Right cardiac atrium (tissue), 5 donors: ENCODE measurements at places on chromosomes 12 and 14. TPM values are rescaled to one million over a fixed set of nuclear protein-coding genes. Genes with fewer than 3 reads are reported as not detected.

Gene TMEM233
- polyA plus RNA-seq: 0.52 TPM

Gene DPPA3
- polyA plus RNA-seq: not detected

Gene ZC2HC1C
- 8.4 TPM for polyA plus RNA-seq

Gene ADCK1
- polyA plus RNA-seq: 8.0 TPM
